MG63 (cell line): ENCODE measurements at places on chromosomes 12 and 14. TPM values are rescaled to one million over a fixed set of nuclear protein-coding genes. Genes with fewer than 3 reads are reported as not detected.

- DNase-seq, result no peak
Observed at GRCh38 chr14:84254290-84254689, 1275.7 kb upstream of the FLRT2 start.

GRCh38 chr12:110725267-110725666, 17.4 kb downstream of the PPP1CC start:
- no peak for DNase-seq

DNA sequence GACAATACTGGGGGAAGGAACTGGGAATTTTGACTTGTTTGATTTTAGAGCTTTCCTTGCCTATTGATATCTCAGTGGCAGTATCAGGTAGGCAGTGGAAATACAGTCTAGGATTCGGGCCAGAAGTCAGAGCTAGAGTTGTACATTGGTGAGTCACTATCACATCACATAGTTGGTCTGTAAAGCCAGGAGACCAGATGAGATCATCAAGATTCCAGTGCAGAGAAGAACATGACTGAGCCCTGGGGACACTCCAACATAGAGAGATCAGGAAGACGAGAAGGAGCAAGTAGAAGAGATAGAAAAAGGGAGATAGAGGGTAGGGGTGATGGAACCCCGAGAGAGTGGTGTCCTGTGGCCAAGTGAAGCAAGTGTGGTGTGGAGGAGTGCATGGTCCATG, 46.6 kb upstream of the NR1H4 start:
- peak; percentile 45 for DNase-seq

Gene NRIP2
- total RNA-seq, result not detected in 2 replicates

Gene KRT76
- not detected in 2 replicates for total RNA-seq
